ENCODE measurements at places on chromosomes 4 and X. TPM values are rescaled to one million over a fixed set of nuclear protein-coding genes. Genes with fewer than 3 reads are reported as not detected.

- DNase-seq: peak; percentile 9
These were observed 330.4 kb downstream of the GBA3 start for GRCh38 chr4:23023121-23023520.

DNA sequence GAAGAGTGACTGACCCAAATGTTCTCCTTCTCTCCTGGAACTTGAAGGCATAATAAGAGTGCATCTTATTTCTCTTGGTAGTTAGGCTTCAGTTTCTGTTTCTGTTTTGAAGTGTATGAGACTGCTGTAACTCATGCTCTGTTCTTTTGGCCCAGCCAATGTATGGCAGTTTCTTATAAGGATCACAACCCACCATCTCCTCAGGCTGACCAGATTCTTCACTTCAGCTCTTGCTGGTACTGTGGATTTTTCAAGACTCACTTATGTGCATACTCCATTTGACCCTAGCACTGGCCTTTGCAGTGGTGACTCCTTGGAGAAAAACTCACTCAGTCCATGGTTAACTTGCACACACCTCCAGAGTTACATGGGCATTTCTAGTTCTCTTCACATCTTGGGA is 9.6 kb upstream of the YTHDC1 start:
- DNase-seq: peak; percentile 17

ZFYVE28 gene
- 8.9 TPM for total RNA-seq

DNA sequence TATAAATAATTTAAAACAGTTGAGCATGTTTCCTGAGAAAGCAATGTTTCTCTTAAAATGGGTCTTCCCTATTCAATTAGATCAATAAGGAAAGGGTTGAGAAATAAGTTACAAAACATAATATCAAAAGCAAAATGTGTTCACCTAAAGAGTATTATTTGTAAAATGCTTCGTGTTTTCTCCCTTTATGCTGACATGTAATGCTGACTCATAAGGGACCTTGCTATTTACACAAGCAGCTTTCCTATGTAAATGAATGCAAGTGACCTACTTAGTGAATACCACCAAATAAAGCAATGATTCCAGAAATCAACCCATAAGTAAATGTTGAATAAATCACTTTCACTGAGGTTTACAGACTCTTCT is 91.5 kb downstream of the ELOVL6 start:
- DNase-seq: peak; percentile 79

DNA sequence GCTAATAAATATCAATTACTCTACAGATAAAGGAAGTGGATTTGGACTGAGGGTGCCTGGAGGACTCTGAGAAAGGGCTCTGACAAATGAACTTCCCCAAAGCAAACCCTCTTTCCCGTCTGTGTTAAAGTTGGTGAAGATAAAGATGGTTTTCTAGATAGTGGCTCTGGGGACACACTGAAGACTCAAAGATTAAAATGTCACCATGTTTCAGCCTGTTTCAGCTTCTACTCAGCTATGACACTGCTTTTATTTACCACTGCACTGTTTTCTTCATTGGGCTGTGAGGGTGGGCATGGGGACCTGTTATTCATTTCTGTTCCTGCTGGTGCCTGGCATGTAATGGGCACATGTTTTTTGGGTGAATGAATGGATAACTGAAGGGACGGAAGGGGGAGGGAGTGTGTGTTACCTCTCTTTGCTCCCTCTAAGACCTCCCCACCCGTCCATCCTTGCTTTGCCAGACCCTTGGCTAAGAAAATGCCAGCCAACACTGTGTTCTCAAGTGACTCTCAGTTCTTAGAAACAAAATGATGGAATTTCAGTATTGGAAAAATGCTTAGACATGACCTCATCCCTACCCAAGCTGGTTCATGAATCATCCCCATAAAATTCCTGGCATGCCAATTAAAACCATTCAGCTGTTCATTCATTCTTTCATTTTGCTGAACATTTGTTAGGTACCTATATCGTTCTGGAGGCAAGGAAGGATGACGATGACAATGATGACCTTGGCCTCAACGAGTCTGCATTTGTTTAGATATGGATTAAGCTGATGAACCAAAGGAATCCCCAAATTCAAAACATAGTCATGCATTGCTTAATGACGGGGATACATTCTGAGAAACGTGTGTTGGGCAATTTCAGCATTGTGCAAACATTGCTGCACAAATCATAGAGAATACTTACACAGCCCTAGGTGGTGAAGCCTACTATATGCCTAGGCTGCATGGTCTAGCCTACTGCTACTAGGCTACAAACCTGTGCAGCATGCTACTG is 13.4 kb upstream of the STK32B start:
- peak; percentile 92 for DNase-seq

- DNase-seq: peak; percentile 12
These were observed 13.4 kb upstream of the FGD1 start for GRCh38 chrX:54509400-54509799.

- DNase-seq: no peak
These were observed 327.8 kb downstream of the GALNTL6 start for GRCh38 chr4:172141025-172141424.

DNA sequence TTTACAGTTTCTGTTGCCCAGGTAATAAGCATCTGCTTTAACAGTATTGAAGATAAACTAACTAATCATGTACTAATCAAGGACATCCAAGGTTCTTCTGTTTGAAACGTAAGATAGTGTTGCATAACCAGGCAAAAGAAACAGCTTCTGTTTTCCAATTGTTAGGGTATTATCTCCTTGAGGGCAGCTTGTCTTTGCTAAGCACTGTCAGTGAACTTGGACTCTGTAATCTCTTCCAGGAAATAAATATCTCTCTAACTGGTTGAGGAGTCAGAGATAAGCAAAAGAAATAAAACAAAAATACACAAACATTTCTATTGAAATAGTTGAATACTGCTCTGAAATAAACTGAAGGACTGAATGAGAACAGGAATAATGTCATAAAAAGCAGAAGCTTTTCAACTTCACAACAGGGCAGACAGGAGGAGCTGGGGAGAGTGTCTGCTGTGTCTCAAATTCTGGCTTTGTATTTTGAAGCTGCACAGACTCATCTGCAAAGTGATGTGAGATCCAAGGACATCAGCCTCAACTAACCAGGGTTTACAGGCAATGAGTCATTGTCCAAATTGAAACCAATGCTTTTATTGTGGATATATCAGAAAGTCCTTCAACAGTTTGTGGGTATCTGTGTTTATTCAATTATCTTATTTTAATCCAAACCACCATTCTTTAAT is 1253.0 kb upstream of the PCDH7 start:
- no peak for DNase-seq

LARP1B gene
- total RNA-seq: 14.3 TPM

DNA sequence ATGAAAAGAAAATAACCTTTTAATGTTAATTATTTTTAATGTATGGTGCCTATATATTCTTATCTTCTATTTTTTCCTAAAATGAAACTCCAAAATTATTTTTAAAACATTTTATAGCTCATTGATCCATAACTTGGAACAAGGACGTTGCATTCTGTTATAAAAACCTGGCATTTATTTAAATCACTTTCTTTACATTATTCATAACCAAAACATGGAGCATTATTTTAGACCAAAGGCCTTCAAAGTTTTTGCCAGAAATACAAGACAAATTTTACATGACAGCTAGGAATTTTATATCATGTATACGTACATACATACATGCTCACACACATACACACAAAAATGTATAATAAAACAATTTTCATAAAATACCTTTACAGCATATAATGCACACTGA is 259.8 kb downstream of the QDPR start:
- DNase-seq: no peak

GRCh38 chr4:26050212-26050643 is 136.2 kb downstream of the SMIM20 start:
- no peak for DNase-seq

DNA sequence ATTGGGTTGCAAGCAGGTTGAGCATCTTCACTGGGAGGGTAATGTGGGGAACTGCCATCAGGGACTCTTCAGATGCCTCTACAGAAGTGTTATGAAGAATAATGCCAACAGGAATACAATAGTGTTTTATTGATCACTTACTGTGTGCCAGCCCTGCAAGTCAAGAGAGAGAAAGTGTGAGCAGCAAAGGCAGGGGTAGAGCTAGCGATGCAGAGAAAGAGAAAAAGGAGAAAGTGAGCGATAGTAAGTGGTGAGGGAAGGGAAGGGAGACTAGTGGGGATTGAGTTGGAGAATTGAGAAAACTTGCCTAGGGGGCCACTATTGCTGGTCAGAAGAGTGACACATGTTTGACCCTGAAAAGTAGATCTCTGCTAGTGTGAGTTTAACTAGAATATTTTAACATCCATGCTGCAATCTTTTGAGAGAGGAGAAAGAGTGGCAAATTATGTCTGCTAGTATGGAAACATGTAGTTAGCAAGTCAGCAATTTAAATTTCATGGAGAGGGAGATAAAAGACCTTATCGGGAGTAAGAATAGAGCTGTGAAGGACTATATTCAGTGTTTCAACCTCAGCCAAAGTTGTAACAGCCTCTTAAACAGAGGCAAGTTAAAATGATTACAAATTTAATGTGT is 12.2 kb downstream of the AFF1 start:
- DNase-seq: no peak

DNA sequence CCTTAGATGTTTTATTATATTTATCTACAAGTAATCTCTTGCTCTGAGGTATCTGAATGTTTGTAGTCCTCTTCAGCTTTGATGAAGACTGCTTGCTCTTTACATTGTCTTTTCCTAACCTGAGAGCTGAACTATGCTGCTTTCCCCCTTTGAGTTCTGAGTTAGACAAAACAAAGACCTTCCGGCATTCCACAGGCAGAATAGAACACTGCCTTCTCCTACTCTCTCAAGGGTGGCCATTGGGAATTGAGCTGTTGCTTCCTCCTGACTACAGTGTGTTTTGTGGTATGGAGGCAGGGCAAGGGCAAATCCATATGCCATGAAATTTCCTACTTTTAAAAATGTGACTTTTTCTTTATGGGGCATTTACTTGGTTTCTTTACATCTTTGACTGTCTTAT is 841.0 kb downstream of the FAM133A start:
- DNase-seq: no peak

DNA sequence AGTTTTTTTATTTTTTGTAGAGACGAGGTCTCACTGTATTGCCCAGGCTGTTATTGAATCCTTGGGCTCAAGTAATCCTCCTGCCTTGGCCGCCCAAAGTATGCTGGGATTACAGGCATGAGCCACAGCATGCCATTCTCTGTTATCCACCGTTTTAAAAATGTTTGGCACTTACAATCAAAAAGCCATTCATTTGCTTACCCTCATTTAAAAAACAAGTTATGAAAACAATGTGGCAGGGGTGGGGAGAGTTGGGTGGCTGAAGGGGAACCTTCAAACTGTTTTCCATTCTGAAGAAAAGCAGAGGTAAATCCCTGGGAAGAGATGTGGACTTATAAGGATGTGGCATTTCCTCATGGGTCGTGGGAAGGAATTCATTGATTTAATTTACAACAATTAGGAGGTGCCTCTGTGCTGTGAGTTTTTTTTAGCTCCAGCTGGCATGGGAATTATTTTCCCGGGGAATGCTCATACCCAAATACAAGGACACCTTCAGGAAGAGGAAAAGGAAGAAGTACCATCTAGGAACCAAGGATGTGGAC is 103.5 kb downstream of the MID1 start:
- no peak for DNase-seq

GRCh38 chrX:118498351-118498750 is 2.7 kb downstream of the DOCK11 start:
- DNase-seq: no peak

TLR3 gene
- total RNA-seq: 0.54 TPM

- peak; percentile 11 for DNase-seq
These were observed 30.0 kb upstream of the APELA start for GRCh38 chr4:164847016-164847415.

BEX1 gene
- total RNA-seq: 73.0 TPM

DNA sequence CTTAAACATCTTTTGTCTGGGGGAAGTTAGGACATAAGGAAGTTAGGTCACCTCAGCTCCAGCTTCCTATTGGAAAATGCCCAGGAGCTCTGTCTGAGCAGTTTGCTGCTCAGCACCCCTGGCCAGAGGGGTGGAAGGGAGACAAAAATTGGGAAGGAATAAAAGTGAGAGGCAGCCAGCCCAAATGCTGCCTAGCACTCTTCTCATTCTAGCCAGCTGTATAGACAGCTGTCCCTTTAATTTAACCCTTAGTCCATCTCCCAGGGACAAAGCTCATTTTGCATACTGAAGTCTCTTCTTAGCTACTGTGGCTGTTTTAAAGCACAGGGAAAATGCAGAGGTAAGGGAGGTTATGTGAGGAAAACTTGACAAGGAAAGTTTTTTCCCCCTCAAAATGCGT is 89.5 kb upstream of the CITED1 start:
- DNase-seq: peak; percentile 42
